ENCODE measurements at places on chromosomes 12 and 14.

GRCh38 chr12:13343375-13343774 lies 146.8 kb downstream of the EMP1 start:
- no peak for DNase-seq

DNA sequence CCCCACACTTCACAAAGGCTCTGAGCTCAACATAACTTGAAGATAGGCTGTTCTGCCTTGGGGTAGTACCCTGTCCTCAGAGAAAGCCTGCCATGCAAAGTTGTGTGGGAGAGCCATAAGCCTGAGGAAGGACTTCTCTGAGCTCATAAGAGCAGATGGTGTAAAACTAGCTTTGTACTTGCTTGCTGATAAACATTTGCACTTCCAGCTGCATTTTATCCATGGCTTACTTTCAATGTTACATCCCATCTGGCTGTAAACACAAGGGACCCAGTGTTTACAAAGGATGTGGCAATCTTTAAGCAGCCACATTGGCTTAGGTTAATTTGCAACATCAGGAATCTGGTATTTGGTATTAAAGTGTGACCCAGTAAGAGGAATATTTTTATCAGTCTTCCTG lies 258.1 kb downstream of the IPO8 start:
- DNase-seq = no peak

GRCh38 chr14:91580876-91581577 lies 70.9 kb upstream of the PPP4R3A start:
- no peak for DNase-seq

GRCh38 chr12:12088147-12088546 lies 17.4 kb downstream of the BCL2L14 start:
- DNase-seq = no peak

DNA sequence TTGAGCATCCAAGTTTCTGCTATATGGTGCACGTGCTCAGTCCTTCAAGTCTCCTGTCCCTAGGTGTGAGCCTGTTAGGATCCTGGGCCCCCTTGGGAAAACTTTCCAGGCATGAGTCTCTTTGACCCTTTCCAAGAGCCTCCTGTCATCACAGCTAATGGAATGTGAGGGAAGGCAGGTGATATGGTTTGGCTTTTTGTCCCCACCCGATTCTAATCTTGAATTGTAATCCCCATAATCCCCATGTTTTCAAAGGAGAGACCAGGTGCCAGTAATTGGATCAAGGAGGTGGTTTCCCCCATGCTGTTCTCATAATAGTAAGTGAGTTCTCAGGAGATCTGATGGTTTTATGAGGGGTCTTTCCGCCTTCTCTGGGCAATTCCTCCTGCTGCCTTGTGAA lies 265.5 kb downstream of the ATP23 start:
- no peak for DNase-seq

GRCh38 chr12:4584896-4585295 lies 22.9 kb downstream of the DYRK4 start:
- DNase-seq = no peak

GRCh38 chr12:120138366-120138765 lies 21.8 kb upstream of the RAB35 start:
- no peak for DNase-seq
